ENCODE measurements at places on chromosomes 4 and X.

DNA sequence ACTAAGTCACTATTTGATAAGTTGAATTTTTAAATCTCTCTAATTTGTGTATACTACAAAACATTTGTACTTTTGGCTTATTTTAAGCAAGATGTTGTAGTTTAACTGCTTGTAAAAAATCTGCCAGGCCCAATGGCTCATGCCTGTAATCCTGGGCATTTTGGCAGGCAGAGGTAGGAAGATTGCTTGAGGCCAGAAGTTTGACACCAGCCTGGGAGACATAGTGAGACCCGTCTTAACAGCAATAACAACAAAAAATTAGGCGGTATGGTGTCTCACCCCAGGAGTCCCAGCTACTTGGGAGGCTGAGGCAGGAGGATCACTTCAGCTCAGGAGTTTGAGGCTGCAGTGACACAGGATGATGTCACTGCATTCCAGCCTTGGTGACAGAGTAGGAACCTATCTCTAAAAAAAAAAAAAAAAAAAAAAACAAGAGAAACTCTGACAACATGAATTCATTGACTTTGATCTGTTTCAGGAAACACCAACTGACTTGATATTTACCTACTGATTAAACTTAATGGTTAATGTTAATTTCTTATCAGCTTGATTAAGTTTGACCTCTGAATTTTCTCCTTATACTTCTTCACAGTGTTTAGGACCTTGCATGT lies 8.9 kb downstream of the FHIP1A start:
- DNase-seq, result no peak

- no peak for DNase-seq
Measured at GRCh38 chr4:104365618-104366017, 129.1 kb downstream of the CXXC4 start.

- DNase-seq, result no peak
Measured at GRCh38 chr4:110636171-110636679, 13.3 kb upstream of the PITX2 start.

- DNase-seq, result no peak
Measured at GRCh38 chr4:129172181-129172580, 76.2 kb downstream of the C4orf33 start.

- no peak for DNase-seq
Measured at GRCh38 chr4:94169803-94170372, 37.8 kb upstream of the SMARCAD1 start.

DNA sequence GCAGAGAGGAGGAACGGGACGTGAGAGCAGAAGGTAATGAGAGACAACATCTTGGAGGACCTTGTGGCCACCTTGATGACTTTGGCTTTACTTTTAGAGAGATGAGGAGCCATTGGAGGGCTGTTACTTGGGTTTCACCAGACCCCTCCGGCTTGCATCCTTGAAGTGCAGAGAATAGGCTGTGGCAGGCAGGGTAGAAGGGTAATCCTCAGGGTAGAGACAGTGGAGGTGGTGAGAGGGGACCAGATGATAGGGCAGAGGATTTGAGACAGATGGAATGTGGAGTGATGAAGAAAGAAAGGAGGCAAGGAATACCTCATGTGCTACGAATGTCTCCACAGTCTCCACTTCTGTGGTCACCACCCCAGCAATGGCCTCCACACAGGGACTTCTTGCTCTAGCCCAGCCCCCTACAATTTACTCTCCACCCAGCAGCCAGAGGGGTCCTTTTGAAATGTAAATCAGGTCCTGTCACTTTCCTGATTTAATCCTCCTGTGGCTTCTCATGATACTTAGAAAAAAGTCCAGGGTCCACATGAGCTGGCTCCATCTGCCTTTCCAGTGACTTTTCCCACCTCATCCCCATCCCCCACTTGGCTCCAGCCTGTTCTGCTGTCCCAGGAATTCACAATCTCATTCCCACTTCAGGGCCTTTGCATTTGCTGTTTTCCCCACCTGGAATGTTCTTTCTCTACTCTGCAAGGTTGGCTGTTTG lies 115.0 kb downstream of the PJA1 start:
- no peak for DNase-seq

- DNase-seq, result no peak
Measured at GRCh38 chr4:35644591-35644990, 599.7 kb downstream of the ARAP2 start.

GRCh38 chr4:110009550-110009949 lies 96.9 kb downstream of the EGF start:
- no peak for DNase-seq

- no peak for DNase-seq
Measured at GRCh38 chrX:23898412-23898959, 9.3 kb downstream of the APOO start.

DNA sequence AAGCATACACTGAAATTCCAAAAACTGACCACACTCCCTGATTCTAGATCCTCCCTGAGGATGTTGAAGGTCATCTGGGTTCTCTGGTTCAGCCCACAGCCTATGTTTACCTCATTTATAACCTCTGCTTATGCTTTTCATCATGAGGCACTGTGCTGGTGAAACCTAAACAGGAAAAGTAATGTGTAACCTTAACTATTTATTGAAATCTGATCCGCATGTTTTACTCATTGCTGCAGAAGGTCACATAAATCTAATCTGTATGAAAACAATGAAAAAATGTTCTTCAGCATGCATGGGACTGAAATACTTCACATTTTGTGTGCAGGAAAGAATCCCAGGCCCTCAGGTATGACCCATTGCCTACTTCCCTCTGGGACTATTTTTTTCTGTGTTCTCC lies 30.3 kb downstream of the UCHL1 start:
- DNase-seq, result no peak

GRCh38 chrX:18017411-18017810 lies 156.3 kb upstream of the RAI2 start:
- no peak for DNase-seq

- DNase-seq, result no peak
Measured at GRCh38 chrX:71912156-71912555, 1.5 kb downstream of the NHSL2 start.

DNA sequence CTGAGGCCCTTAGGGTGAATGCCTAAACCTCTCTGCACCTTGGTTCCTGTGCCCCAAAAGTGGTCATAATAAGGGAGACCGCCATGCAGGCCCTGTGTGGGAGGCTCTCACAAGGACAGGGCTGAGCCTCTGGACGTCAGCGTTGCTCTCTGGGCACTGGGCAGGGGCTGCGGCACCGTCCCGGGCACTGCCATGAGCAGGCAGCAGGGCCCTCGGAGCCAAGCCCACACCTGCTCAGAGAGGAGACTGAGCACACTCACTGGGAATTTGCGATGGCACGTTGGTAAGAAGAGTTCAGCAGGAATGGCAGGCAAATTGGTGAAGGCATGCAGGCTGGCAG lies 123.4 kb downstream of the HMX1 start:
- no peak for DNase-seq

GRCh38 chr4:188872809-188873208 lies 733.6 kb downstream of the TRIML1 start:
- DNase-seq, result no peak

DNA sequence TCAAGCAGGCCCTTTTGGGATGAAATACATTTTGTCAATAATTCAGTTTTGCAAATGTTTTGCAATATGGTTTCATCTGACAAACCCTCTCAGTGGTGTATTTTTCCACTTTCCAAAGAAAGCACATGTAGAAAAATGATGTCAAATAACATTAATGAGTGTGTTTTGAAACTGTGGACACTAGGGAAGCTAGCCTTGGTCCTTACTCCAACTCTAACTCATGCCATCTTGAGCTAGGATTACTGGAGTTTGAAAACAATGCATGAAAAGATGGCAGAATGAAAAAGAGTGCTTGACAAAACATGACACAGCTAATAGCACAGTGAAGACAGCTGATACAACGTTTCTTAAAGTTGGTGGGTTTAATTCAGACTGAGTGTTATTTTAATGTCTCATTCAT lies 41.4 kb downstream of the HAND2 start:
- no peak for DNase-seq

- no peak for DNase-seq
Measured at GRCh38 chr4:93870876-93871458, 42.4 kb downstream of the ATOH1 start.

GRCh38 chr4:103996637-103997036 lies 276.9 kb upstream of the TACR3 start:
- DNase-seq, result peak; percentile 0

GRCh38 chr4:10731690-10732089 lies 47.1 kb upstream of the CLNK start:
- no peak for DNase-seq

DNA sequence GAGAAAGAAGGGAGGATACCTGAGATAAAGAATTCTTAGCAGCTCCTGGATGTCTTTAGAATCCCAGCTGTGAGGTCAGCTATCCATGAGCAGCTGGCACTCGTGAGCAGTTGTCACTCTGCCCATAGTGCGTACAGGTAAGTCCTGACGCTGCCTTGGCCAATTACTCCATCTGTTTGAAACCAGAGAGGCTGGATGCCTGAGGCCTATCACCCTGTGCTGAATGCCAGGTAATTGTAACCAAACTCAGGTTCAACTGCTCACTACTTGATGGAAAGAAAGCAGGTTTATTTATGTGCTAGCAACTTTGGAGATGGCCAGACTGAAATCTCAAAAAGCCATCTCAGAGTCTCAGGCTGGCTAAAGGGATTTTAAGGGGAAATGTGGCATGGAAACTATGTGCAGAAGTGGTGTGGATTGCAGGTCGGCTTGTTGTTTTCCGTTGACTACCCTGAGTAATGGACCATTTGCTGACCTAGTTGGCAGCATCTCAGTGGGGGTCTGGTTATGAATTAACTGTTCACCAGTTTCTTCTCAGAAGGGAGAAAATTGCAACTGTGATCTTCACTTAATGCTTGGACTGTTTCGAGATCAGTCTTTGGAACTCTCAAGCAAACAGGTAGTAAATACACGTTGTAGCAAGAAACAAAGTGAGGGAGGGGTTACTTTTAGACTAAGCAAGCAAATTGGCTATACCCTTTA lies 1614.0 kb upstream of the PCDH10 start:
- no peak for DNase-seq

- no peak for DNase-seq
Measured at GRCh38 chr4:31294655-31295480, 574.7 kb downstream of the PCDH7 start.

- no peak for DNase-seq
Measured at GRCh38 chr4:170087163-170087700, 2.5 kb downstream of the AADAT start.

DNA sequence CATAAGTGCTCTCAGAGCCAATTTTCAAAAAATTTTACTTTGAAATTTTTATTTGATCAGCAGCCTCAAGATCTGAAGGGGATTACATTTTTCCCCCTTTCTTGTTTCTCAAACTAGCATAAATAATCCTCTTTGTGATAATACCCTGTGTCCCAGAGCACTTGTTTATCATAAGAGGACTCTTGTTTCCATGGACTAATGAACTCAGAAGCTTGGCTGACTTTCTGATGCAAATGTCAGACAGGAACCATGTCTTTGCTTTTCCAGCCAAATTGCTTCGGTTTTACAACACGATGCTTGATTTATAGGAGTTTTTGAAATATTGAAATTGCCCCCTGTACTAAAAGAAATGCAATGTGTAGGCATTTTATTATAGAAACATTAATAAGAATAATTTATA lies 859.3 kb upstream of the LCORL start:
- no peak for DNase-seq

DNA sequence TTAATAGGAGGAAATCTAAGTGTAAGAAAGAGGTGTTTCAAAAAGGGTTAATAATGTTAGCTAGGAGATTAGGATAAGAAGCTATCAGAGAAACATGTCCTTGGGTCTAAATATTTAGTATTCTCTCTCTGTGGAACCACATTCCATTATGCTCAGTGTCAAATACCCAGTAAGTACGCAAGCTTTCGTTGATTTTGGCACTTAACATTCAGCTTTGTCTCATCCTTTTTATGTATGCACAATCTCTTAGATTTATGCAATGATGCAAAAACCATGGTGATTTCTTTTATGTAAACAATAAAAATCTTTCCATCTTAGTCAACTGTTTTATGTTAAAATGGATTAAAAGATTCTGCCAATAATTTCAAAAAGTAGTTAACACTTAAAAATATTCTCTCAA lies 129.2 kb downstream of the KLHL13 start:
- no peak for DNase-seq

DNA sequence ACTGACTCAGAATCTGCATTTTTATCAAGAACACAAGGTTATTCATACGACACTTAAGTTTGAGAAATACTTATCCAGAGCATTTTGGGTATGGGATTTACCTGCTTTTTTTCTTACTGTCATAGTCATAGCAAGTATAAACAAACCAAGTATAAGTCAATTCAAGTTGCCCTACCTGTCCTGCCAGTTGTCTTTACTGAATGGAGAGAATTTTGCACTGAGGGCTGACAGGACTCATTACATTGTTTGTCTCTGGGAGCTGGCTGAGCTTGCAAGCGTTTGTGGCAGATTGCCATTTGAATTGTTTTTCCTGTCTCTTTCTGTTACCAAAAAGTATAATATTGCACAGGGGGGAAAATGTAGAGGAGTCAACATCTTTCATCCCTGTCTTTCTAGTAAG lies 278.9 kb upstream of the MAGEC2 start:
- DNase-seq, result no peak

DNA sequence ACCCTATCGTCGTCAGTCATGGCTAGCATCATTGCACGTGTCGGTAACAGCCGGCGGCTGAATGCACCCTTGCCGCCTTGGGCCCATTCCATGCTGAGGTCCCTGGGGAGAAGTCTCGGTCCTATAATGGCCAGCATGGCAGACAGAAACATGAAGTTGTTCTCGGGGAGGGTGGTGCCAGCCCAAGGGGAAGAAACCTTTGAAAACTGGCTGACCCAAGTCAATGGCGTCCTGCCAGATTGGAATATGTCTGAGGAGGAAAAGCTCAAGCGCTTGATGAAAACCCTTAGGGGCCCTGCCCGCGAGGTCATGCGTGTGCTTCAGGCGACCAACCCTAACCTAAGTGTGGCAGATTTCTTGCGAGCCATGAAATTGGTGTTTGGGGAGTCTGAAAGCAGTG lies 1.6 kb downstream of the ZCCHC12 start:
- DNase-seq, result no peak

DNA sequence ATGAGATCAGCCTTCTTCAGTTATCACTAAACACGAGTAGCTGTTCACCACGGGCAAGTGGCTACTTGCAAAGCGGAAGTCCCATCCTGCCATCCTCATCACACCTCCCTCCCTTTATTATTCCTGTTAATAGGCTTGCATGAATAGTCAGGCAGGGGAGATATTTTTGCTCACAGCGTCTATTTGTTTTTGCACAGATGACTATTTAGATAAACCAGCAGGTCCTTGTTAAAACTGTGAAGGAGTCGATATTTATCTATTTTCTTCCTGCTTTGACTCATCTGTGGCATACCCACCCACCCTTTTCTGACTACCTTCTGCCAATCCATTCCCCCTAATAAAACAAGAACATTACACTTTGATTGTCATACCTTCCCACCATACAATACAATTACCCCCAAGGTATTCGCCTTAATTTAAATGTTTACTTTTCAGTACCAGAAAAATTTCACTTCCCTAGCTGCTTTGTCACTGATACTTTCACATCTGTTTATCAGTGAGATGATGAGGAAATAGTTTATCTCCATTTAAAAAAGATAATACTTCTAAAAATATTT lies 96.6 kb upstream of the BANK1 start:
- DNase-seq, result no peak

- no peak for DNase-seq
Measured at GRCh38 chr4:14607001-14607400, 395.3 kb upstream of the CPEB2 start.

- no peak for DNase-seq
Measured at GRCh38 chrX:154307202-154307601, 11.6 kb downstream of the TKTL1 start.

- DNase-seq, result no peak
Measured at GRCh38 chrX:40004921-40005291, 92.9 kb downstream of the BCOR start.

All from hepatic stellate cell (primary cell).